ENCODE measurements at places on chromosomes 5 and 9.
A peak's percentile ranks its signal among the peaks of the same experiment; 100 is the strongest.

DNA sequence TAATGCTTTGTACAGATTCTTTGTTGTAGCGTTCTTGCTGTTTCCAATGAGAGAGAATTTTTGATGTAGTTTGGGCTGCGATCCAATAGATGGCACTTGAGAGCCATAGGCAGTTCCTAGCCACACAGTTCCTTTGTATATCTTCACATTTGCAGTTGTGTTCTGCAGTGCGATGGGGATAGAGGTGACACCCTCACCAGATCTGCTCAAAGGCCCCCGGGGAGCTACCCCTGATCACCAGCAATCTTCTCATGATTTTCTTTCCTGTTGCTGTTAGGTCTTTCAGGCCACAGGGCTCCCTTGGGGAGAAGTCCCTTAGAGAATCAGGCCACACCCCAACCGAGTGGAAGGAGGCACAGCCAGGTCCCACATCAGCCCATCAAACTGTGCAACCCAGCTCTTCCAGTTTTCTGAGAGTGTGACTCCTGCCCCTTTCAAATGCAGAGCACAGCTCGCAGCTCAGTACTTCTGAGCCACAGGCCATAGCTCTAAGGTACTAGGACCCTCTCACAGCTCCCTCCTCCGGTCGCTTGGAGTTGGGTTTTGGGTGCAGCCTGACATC lies 353.7 kb downstream of the SLCO4C1 start:
- no peak for DNase-seq

DNA sequence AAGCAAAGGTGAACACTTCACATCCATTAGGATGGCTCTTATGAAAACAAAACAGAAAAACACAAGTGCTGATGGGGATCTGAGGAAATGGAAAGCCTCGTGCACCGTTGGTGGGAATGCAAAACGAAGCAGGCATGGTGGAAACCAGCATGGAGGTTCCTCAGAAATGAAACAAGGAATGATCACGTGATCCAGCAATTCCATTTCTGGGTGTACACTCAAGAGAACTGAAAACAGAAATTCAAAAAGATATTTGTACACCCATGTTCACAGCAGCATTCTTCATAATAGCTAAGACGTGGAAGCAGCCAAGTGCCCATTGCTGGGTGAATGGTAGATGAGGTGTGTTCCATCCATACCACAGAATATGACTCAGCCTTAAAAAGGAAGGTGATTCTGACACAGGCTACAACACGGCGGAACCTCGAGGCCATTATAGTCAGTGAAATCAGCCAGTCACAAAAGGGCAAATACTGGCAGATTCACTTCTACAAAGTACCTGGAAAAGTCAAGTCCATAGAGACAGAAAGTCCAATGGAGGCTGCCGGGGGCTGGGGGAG lies 87.2 kb upstream of the RAPGEF1 start:
- DNase-seq, result no peak

- no peak for DNase-seq
Observed at GRCh38 chr9:92165484-92165883, 50.3 kb upstream of the SPTLC1 start.

DNA sequence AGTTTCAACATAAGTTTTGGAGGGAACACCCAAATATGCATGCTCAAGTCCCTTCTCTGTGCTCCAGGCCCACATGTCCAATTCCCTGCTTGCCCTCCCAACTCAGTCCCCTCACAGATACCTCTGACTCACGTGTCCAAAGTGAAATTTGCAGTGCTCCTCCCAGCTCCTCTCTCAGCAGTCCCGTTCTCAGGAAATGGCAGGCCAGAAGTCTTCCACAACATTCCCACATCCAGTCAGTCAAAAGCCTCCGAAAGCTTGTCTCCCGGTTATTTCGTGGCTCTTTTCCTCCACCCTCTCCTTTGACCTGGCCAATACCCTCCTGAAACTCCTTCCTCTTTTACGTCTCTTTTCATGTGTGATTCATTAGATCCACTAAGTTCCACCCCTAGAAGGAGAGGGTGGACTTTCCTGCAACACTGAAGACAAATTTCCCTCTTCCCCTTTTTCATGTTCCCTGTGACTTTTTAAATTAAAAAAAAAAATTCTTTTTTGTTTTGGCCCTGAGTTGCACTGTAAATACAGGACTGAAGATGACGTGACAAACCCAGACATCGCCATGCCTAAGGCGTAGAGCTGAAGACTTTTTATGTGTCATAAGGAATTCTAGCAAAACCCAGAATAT lies 12.8 kb upstream of the MGAT1 start:
- DNase-seq, result peak; percentile 61

DNA sequence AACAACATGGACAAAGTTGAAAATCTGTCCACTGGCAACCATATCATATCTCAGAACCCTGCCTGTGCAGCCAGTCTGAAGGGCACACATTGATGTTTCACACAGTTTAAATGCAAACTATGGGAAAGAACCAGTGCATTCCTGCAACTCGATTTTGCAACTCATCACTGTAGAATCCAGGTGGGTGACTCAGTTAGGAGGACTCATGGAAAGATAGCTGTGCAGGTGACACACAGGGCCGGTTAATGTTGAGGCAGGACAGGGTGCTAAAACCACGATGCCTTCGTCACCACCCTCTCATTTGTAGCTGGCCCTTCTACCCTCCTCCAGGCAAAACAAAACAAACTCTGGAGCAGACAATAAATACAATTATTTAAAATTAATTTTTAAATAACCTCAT lies 62.8 kb downstream of the TLE1 start:
- no peak for DNase-seq

- DNase-seq, result no peak
Observed at GRCh38 chr9:14453286-14453685, 139.3 kb upstream of the NFIB start.

DNA sequence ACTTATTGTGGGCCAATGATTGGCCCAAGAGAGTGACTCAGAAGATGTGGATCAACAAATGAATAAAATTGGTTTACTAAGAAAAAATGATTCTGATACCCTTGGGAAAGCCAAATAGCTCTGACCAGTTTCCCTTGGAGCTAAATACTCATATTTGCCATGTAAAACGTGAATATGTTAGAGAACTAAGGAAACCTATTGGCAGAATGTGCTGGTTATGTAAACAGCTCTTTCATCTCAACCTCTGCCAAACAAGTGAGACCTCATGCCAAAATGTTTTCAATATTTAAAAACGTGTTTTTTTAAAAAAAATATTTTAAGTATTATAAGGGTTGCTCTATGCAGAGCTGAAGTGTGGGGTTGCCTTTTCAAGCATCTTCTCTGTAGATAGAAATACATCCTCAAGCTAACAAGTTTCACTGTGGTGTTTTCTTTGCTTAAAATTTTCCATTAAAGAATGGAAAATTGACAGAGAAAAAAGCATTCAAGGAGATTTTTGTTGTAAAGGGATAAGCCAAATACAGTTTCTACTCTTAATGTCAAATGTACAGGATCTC lies 186.9 kb upstream of the TUT7 start:
- no peak for DNase-seq

DNA sequence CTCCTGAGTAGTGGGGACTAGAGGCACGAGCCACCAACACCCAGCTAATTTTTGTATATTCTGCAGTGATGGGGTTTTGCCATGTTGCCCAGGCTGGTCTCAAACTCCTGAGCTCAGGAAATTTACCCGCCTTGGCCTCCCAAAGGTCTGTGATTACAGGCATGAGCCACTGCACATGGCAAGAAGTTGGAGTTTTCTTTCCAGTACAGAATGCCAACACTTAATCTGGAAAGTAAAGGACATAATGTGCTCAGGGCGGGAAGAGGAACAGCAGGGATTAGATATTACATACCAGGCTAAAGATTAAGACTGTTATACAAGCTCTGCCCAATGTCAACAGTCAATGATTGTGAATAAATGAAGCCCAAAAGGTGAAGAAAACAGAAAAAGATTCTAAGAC lies 47.2 kb upstream of the AGXT2 start:
- no peak for DNase-seq

DNA sequence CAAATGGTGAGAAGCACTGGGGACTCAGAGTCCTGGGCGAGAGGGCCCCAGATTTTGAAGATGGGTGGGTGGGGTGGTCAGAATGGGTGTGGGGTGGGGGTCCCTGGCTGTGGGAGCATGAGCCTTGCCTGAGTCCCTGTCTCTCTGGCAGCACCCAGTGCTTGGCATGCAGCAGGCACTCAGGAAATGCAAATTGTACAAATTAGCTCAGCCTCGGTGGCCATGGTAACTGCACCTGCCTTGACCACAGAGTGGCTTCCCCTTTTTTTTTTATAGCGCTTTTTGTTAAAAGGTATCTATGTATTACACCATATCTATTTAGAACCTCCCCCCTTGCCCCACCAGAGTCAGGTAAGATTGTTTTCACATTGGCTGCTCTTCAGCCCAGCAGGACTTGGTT lies 19.2 kb upstream of the PITX1 start:
- no peak for DNase-seq

DNA sequence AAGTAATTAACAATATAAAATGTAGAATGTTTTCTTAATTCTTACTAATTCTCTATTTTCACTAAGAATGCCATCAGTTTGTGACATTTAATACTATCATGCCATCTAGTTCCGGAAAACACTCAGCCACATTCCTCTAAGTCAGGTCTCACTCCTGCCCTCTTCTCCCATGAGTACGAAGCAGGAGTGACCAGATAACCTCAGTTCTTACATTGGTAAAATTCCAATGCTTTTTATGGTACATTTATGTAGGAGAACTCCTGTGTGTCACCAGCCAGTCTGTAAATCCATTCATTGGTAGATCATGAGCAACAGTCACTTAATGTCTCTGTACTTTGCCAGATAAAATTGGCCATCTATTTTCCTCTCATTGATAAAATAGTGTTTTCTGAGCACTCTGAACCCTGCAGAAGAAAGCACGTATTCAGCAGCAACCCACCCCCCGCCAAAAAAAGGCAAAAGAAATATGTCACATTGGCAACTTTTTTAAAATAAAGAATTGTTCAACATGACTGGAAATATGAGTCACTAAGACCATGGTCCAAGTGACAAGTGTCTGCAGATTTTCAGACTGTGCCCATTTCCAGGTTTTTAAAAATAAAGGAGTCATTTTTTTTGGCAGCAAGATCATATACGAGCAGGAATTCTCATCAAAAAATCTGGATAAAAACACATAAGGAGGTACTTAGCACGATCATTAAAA lies 11.8 kb downstream of the GLIS3 start:
- DNase-seq, result no peak

DNA sequence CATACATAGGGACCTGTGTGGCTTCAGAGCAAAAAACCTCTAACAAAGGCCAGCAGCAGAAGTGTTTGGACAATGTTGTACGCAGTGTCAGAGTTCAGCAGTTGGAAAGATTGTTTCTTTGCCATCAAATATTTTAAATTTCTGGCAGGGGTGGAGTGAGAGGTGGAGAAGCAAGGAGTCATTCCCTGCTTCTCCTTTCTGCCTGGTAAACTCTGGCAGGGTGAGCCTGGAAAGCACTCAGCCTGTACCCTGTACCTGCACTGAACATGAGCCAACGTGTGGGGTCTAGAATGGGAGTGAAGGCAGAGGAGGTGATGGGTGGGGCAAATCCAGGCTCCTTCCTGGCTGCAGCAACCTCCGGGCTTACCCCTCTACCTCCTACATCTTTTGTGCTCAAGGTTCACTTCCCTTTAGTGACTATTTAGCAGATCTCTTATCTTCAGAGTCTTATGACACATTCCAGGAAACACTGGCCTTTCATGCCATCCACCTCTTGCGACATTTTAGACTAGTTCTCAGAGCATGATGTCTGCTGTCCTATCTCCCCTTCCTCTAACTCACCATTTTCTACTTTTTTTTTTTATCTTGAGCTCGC lies 445.0 kb upstream of the PIK3R1 start:
- no peak for DNase-seq

GRCh38 chr5:141516672-141517025 lies 27.8 kb downstream of the PCDHGC5 start:
- DNase-seq, result peak; percentile 85

DNA sequence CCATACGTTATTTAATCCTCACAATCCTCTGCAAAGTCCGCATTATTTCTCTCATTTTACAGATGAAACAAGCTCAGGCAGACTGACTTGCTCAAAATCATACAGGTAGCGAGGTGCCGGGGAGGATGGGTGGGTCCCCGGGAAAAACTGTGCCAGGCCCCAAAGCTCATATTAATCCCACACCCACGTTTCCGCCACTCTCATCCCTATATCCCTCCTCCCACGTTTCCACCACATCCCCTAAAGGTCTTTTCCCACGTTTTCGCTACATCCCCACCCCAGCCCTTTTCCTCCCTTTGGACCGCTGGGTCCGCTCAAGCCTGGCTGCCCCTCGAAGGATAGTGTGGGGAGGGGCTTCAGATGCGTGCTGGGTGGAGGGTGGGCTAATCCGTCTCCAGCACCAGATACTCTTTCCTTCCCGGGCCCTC lies 434 bp upstream of the FSD1L start:
- no peak for DNase-seq

GRCh38 chr9:126490871-126491567 lies 122.7 kb upstream of the LMX1B start:
- DNase-seq, result no peak

DNA sequence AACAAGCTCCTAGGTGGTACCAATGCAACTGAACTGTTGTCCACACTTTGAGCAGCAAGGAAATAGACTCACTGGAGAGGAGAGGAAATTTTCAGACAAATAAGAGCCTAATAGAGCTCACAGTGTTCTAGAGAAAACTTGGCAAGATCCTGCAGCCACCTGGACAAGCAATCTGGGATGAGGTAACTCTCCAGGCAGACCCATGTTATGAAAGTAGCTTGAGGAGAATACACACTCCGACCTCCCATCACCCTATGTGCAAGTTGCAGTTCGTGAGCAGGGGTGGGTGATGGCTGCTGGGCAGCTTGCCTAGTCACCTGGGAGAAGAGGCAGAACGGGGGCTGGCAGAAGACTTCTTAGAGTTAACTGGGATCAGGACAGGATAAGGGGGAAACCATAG lies 102.2 kb downstream of the KLF4 start:
- no peak for DNase-seq

GRCh38 chr9:96185518-96186156 lies 116.3 kb downstream of the HSD17B3 start:
- DNase-seq, result peak; percentile 46

- no peak for DNase-seq
Observed at GRCh38 chr5:16866795-16867576, 69.1 kb downstream of the MYO10 start.

DNA sequence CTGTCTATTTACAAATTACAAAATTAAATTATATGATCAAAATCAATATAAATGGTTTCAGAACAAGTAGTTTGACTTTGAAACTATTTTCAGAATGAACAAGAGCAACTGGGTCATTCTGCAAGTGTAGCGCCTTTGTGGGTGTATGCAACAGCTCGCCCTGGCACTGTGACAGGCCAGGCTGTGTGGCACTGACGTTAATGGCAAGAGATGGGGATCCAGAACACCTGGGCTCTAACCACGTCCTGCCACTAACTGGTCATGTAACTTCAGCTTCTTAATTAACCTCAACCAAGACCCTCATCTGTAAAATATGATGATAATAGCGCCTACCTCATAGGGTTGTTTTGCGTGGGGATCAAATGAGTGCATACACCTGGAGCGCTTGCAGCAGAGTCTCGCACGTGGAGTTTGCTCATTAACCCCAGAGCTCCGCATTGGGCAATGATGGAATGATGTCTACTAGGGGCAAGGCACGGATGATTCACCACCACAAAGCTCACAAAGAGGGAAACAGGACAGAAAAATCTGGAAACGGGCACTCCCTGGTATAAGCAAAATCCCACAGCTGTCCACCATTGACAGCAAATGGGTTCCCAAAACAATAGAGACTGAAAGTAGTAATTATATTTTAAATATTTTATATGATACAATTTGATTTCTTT lies 639.4 kb downstream of the SEMA5A start:
- no peak for DNase-seq

- no peak for DNase-seq
Observed at GRCh38 chr5:43422143-43422542, 10.0 kb upstream of the CCL28 start.

Measured in tibial artery (tissue), 4 donors.